Fibroblast of skin of left quadriceps (primary cell): ENCODE measurements at places on chromosomes 1 and 21.
A peak's percentile ranks its signal among the peaks of the same experiment; 100 is the strongest.

DNA sequence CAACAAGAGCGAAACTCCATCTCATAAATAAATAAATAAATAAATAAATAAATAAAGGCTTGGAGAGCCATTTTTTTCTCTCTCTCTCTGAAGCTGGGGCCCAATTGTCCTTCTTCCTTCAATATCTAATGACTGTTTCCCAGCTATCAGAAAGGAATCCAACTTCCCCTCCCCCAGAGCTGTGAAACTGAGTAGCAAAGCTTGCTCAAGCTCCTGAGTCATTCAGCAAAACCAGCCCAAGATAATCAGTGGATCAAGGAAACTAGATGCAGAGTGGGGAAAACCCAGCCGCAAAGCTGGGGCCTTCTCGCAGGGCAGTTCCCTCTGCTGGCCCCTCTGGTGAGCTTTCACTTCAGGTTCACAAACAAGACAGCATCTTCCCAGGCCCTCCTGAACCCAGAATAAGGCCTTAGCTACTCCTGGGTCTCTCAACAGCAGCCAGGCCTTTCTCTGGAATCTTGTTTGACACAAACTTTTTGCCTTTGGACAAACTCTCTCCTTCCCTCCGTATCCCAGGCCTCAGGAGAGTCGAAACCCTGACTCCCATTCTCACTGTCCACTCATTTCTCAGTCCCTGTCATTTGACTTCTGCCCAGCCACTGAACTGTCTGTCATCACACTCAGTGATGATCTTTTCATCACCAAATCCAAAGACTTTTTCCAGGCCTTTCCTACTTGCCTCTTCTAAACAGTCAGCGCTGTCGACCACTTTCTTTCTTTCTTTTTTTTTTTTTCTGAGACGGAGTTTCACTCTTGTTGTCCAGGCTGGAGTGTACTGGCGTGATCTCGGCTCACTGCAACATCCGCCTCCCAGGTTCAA is 18.0 kb upstream of the PTP4A2 start:
- DNase-seq = peak; percentile 99

GRCh38 chr1:65975708-65976107 is 183.0 kb downstream of the PDE4B start:
- no peak for DNase-seq

DNA sequence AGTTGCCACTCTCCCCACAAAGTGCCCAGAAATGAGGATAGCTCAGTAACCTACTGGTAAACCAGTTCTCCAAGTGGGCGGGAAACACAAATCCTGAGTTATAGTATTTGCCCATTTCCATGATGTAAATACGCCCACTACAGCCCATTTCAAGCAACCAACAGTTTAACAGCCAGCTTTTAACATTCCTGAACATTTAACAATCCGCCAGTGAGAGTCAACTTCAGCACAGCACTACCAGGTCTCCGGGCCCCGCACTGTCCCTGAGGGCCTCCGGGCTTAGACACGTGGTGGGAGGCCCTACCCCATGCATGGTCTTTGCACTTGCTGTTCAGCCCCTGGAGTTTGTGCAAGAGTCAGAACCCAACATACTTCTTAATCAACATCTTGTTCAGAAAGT is 132.0 kb upstream of the CTTNBP2NL start:
- DNase-seq = no peak

DNA sequence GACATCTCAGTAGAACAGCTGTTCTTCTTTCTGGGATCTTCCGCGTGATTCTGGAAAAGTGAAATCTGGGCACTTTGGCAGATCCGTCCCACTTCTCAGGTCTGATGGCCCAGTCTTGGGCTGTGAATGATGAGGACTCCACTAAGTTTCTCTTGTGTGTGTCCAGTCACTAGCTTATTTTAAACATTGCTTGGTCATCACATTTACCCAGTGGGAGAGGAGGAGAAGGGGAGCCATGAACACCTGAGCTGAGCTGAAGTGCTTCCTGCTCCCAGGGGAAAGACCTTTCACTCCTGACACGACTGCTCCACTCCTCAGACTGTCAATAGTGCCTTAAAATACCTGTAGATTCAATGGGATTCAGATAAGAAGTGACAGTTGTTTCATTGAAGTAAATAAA is 101.9 kb upstream of the SLC35F3 start:
- no peak for DNase-seq

DNA sequence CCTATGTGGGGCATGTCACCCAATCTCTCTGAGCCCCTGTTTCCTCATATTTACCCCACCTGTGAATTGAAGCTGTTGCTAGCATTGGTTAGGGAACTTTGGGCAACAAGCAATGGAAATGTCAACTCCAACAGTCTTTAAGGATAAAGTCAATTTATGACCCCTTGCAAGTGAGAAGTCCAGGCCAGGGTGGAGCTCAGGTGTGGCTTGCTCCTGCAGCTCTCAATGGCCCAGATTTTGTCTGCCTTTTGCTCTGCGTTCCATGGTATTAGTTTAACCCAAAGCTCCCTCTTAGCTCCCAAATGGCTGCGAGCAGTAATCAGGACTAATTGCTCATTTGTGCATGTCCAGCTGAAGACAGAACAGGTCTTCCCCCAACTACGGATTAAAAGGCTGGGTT is 70.4 kb upstream of the ABCG1 start:
- DNase-seq = no peak

DNA sequence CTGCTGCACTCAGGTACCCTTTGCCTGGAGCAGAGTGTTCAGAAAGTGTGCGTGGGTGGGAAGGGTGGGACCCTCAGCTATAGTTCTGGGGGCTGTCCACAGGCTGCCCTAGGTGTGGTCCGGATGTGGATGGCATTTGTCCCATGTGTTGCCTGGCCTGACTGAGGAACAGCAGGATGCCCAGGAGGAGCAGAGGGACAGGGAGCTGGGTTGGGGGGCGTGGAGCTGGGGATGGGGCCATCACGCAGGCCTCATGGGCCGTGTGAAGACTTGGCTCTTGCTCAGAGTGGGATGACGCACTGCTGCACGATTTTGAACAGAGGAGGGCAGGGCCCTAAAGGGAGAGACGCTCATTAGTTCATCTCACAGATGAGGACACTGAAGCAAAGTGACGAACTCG is 17.0 kb downstream of the C1orf115 start:
- no peak for DNase-seq

DNA sequence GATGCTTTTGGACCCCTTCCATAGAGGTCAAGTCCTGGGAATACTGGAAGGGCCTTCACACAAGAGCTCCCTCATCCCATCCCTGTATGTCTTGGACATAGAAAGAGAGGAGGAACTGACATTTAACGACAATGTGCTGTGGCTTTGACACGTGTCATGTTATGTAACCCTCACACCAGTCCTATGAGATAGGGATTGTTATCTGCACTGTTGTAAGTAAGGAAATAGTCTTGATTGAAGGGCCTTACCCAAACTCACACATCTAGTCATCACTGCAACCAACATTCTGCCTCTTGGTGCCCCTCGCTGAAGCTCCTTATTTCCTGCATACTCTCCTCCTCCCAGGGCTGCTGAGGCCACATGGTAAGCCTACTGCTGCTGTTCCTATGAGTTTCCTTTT is 63.7 kb upstream of the ANGPTL1 start:
- no peak for DNase-seq

- DNase-seq = no peak
Measured at GRCh38 chr1:183210681-183211080, 24.6 kb downstream of the LAMC2 start.

DNA sequence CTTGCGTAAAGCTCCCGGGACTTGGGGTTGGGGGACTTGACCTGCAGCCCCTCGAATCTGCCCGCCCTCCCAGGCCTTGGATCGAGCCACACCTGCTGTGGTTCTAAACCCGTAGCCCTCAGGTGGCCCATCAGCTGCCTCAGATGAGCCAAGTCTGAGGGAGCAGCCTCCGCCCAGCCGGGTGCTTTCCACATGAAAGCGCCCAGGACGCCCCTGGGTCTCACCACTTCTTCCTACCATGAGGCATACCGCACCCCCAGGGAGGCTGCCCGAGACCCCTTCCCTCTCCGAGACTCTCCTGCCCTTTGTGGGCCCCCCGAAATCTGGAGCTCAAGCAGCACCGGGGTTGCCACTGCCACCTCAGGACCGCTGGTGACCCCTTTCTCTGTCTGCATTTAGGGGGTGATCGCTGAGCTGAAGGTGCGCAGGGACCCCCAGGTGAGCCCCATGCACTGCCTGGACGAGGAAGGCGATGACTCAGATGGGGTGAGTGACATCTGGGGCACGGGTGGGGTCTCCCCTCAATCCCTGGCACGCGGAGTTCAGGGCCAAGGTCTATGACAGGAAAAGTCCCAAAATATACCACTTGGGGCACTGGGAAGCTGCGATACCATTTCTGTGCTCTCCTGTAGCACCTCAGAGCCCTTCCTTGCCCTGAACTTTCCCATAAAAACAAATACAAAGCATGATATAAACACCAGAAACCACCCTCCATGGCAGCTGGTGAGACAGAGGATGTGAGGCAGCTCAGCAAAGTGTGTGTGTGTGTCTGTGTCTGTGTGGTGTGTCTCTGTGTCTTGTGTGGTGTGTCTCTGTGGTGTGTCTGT is 68.5 kb downstream of the SLC19A1 start:
- DNase-seq = no peak

- DNase-seq = peak; percentile 88
Measured at GRCh38 chr1:234721476-234722269, 111.7 kb upstream of the IRF2BP2 start.
